Activated T-helper 2 cell treated with anti-CD3 and anti-CD28 coated beads, Interferon-gamma antibody, Interleukin-2, Interleukin-4, amounts not matched to agents 10 μg/mL and 5 μg/mL and 100 μg/mL, durations not matched to agents 14 hours and 24 hours and 36 hours (primary cell): ENCODE measurements at places on chromosomes 5 and 9. TPM values are rescaled to one million over a fixed set of nuclear protein-coding genes. Genes with fewer than 3 reads are reported as not detected.

IL13 gene
- total RNA-seq, result 777 and 830 TPM in 2 replicates

NIPAL4 gene
- total RNA-seq, result 1.9 and 2.1 TPM in 2 replicates

KCNIP1 gene
- not detected in 2 replicates for total RNA-seq

MRPL50 gene
- 14.2 and 14.8 TPM in 2 replicates for total RNA-seq

DNA sequence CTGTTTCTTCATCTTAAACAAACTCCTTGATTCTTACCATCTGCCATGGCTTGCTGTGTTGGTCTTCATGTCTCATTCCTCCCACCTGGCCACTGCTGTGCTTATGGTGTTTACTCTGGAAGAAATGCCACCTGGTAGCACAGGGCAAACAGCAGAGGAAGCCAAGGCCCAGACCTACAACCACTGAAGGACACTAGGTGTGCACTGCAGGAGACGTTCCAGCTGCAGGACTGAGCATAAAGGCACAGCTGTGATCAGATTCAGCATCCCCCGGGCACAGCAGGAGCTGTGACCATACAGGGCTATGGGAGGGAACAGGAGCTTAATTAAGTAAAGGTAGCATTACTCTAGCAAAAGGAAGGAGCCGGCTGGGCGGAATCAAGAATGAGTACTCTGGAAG is 12.6 kb upstream of the GNAQ start:
- no peak overlapping the region for H3K4me3 ChIP-seq
- H3K27ac ChIP-seq, result no peak overlapping the region
- no peaks in the 10 kb centered on the region for H3K36me3 ChIP-seq
- no peak for DNase-seq
- H3K27me3 ChIP-seq, result peaks cover 26% of the 10 kb centered on the region

DNA sequence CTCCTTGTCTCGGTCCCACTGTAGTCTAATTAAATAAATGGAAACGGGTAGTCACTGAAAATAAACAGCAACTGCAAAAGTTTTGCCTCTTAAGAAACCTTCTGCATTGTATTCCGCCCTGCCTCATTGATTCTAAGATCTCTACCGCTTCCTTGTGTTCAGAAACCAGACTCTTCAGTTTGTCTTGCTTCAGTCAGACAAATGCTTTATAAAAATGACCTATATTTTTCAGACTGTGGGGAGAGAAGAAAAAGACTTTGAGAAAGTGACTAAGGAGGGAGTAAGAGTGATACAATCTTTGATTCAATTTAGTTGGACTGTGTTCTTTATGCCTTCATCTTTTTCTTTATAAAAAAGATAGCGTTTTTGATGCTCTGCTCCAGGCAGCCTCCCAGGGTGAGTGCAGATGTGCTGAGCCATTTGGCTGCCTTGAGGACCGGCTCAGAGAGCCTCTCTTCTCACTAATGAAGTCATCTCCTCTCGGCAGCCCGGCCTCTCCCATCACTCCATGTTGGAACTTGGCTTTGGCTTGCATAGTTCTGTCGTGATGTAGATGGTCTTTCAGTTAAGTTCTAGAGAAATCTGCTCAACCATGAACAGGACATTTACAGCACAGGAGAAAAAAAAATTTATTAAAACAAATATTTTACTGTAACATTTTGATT is 4.0 kb upstream of the VCAN start:
- H3K36me3 ChIP-seq, result no peaks in the 10 kb centered on the region
- DNase-seq, result no peak
- H3K4me1 ChIP-seq, result peaks cover 10% of the 10 kb centered on the region
- H3K27me3 ChIP-seq, result peaks cover 53% of the 10 kb centered on the region
- no peak overlapping the region for H3K4me3 ChIP-seq

DNA sequence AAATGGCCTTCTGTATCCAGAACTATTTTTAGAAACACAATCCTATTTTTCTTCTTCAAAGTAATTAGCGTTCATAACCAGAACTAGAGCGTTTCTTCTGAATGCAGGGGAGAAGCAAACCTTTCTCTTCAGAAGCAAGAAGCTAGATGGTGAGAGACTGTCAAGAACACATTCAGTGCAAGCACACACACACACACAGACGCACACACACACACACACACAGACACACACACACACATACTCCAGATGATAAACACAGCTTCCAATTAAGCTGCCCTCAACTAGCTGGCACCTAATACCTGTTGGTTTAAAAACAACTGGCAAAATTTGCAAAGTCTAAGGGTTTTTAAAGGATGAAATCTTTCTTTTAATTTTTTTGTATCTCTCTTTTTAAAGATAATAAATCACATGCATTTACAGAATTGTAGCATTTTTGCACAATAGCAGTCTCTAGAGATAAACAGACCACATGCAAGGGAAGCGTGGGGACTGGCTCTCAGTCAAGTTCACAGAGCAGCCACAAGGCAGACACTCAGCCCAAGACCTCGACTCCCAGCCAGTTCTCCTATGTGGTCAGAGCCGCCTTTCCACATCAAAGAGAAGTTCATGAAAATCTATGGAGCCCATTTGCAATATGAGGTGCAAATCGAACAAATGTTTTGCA is 138.5 kb downstream of the TTLL11 start:
- no peak for DNase-seq
- no peaks in the 10 kb centered on the region for H3K36me3 ChIP-seq
- peaks cover 5% of the 10 kb centered on the region for H3K4me1 ChIP-seq
- H3K27me3 ChIP-seq, result no peaks in the 10 kb centered on the region
- no peak overlapping the region for H3K27ac ChIP-seq
- H3K4me3 ChIP-seq, result no peak overlapping the region

- H3K27me3 ChIP-seq, result no peaks in the 10 kb centered on the region
- DNase-seq, result no peak
Observed at GRCh38 chr9:125970340-125970739, 223.2 kb downstream of the PBX3 start.

DNA sequence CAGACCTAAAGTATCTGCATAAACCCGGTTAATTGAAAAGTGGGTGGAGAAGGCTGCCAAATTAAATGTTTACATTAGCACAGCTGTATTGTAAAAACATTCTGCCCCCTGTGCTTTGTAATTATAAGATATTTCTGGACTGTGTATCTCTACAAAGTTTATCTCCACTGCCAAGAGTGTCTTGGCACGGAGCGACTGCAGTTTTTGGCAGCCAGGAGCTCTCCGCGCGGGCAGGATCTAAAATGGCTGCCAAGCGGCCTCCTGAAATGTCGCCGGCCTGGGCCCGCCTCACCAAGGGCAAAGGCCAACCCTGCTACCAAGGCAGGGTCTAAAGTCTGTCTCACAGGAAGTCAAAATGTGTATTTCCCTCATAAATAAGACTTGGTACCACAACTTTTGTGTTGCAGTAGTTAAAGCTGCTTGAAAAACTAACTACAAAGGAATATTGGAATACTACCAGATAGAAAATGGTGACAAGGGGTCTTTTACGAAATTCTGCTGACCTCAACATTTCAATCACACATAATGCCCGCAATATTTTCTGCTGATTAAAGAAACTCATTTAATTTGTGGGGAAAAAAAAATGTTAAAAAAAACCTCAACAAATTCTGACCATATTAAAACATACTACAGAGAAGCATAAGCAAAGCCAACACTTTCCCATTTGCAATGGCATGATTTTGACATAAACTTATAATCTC is 110.4 kb downstream of the NFIB start:
- H3K4me1 ChIP-seq, result no peaks in the 10 kb centered on the region
- H3K4me3 ChIP-seq, result no peak overlapping the region
- no peaks in the 10 kb centered on the region for H3K27me3 ChIP-seq
- H3K36me3 ChIP-seq, result no peaks in the 10 kb centered on the region
- no peak overlapping the region for H3K27ac ChIP-seq

DNA sequence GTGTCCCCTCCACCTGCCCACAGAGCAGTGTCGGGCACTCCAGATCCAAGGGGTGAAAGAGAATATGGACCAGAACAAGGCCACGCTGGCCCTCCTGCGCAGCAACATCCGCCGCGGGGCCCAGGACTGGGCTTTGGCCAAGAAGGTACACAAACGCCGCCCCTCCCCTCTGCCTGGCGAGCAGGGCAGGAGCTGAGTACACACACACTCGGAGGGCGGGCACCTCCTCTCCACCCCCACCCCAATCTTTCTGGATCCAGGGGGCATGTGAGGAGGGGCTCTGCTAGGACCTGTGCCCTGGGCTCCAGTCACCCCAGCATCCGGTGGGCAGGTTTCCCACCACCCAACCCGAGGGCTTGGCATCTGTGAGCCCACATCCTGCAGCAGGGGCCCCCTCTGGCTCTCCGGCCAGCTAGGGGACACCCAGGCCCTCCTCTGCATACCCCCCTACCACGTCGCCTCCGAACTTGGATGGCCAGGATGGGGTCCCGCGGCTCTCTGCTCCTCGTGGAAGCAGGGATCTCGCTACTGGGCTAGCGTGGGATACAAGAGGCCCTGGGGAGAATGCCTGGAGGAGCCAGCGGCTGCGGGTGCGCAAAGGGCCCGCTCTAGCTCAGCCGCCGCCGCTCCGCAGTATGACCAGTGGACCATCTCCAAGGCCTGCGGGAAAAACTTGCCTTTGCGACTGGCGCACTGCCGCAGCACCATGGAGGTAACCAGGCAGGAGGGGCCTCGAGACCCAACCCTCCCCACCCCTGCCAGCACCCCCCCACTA is 3.1 kb downstream of the CCDC183 start:
- H3K4me3 ChIP-seq, result no peak overlapping the region
- no peak overlapping the region for H3K27ac ChIP-seq
- H3K36me3 ChIP-seq, result no peaks in the 10 kb centered on the region

- H3K27ac ChIP-seq, result no peak overlapping the region
- H3K4me1 ChIP-seq, result peaks cover 1% of the 10 kb centered on the region
- H3K27me3 ChIP-seq, result no peaks in the 10 kb centered on the region
- no peak overlapping the region for H3K4me3 ChIP-seq
- H3K36me3 ChIP-seq, result no peaks in the 10 kb centered on the region
Observed at GRCh38 chr5:127951791-127952190, 131.8 kb upstream of the SLC12A2 start.

- H3K4me1 ChIP-seq, result no peaks in the 10 kb centered on the region
- H3K4me3 ChIP-seq, result no peak overlapping the region
- DNase-seq, result no peak
- H3K36me3 ChIP-seq, result no peaks in the 10 kb centered on the region
- no peaks in the 10 kb centered on the region for H3K27me3 ChIP-seq
Observed at GRCh38 chr5:117295941-117296340, 721.3 kb upstream of the SEMA6A start.

DNA sequence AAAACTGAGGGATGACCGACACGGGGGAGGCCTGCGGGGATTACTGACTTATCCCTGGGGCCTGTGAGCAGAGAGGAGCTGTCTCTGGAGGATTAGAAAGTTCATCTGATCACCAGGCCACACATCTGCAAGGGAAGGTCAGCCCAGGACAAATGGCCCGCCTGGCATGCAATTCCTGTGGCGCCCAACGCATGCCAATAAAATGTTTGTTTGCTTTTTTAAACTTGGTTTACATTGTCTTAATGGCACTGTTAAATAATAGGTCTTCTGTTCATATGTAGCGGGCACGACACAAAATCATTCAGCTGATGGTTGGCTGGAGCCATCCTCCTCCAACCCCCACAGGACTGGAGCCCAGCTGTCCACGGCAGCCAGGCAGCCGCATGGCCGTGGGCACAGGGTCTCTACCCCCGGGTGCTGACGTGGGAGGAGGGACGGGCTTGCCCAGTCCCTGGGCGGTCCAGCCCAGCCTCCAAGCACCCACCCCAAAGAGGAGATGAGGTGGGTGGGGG is 41.0 kb upstream of the SLC12A7 start:
- no peak overlapping the region for H3K4me3 ChIP-seq
- no peak overlapping the region for H3K27ac ChIP-seq
- H3K27me3 ChIP-seq, result peaks cover 32% of the 10 kb centered on the region
- no peaks in the 10 kb centered on the region for H3K4me1 ChIP-seq
- no peaks in the 10 kb centered on the region for H3K36me3 ChIP-seq
